Activated CD4-positive, alpha-beta T cell treated with anti-CD3 and anti-CD28 coated beads for 4 hours (primary cell): ENCODE measurements at places on chromosomes 12 and 14.

GRCh38 chr12:117190210-117190781 is at the start of gene FBXO21:
Gene FBXO21, minus strand, starts transcription at chr12:117190470. Its CDS starts 14 bp downstream, at chr12:117190456.
- DNase-seq = peak; percentile 92

- no peak for DNase-seq
Observed at GRCh38 chr12:70094467-70094866, 148.8 kb upstream of the CNOT2 start.

DNA sequence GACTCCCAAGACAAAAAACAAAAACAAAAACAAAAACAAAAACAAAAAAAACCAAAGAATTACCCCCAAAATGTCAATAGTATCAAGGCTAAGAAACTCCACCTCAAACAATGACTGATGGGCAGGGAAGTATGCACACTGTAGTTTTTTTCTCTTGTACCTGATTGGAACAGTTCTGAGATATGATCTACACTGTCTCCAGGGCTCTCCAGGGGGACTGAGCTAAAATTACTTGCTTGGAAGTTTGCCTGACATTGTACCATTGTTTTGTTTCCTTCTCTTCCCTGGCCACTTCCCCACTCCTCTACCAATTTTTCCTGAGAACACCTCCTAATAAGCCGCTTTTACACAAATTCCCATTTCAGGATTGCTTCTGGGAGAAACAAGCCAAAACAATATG is 22.3 kb upstream of the CATSPERB start:
- DNase-seq = no peak

DNA sequence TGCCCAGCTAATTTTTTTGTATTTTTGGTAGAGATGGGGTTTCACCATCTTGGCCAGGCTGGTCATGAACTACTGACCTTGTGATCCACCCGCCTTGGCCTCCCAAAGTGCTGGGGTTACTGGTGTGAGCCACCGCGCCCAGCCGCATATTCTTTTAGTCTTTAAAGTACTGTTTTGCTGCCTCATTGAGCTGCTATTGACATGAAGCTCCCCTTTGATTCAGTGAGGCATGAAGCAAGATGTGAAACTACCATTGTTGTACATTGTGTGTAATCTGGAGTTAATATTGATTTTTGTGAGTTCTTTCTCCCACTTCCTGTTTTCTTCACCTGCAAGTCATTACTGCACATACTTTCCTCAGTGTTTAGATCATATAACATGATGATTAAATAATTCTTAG is 80.8 kb downstream of the MNAT1 start:
- no peak for DNase-seq

GRCh38 chr12:82857911-82858533 is 171.3 kb downstream of the TMTC2 start:
- no peak for DNase-seq
